Stimulated activated naive B cell treated with anti-CD40 and anti-IgM and Interleukin-4, amounts not matched to agents 10 μg/mL and 1 μg/mL and 100 μg/mL, for 72 hours (primary cell): ENCODE measurements at places on chromosomes 1 and 21.

GRCh38 chr1:56507925-56508522 lies 71.3 kb downstream of the PLPP3 start:
- no peak for DNase-seq

GRCh38 chr1:233240829-233241682 lies 54.5 kb downstream of the PCNX2 start:
- peak; percentile 8 for DNase-seq

GRCh38 chr1:235857756-235858155 lies 8.9 kb downstream of the LYST start:
- no peak for DNase-seq

- DNase-seq: no peak
These were observed 8.4 kb upstream of the PGBD2 start for GRCh38 chr1:248897412-248898337.

DNA sequence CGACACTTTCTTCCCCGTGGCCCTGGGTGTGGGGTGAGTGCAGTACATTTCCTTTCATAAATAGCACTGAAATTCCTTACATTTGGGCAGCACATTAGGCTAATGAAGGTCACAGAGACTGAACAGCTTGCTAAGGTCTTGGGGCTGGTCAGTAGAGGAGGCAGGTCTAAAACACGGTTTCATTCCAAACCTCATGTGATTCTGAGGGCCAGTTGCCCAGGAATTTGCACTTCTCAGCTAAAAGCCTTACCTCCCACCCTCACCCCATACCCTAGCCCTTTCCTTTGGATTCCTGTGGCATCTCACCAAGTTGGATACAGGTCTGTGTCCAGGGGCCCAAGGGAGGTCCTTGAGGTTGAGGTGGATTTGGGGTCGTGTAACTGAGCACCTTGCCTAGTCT lies 147.8 kb upstream of the CD34 start:
- DNase-seq: no peak

DNA sequence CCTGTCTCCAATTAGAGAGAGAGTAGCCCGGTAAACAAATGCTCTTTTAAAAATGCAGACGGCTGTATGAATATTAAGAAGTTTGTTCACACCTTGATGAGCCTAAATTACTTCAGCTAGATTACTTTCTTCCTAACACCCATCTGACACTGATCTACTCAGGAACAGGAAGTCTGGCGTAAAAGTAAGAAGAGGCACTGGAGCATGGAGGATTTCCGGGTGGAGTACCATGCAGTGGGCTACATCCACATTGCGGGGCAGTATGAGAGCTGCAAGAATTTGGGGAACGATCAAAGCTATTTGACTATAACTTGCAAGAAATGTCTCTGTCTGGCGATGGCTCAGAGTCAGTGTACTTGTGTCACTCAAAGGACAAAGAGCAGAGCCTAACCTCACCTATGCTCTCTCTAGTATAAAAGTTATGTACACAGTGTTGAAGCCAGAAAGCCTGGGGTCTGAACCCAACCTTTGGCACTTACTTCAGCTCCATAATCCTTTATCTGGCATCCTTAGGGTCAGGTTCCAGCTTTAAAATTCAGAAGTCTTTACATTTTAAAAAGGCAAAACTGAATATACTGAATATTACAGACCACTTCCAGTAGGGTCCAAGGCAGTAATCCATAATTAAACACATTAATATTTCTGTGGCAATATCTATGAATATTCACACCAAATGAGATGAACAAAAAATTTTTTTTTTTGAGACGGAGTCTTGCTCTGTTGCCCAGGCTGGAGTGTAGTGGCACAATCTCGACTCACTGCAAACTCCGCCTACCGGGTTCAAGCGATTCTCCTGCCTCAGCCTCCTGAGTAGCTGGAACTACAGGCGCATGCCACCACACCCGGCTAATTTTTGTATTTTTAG lies 7.9 kb upstream of the GNPAT start:
- DNase-seq: no peak

- no peak for DNase-seq
These were observed 14.7 kb upstream of the CFAP126 start for GRCh38 chr1:161382214-161383019.

DNA sequence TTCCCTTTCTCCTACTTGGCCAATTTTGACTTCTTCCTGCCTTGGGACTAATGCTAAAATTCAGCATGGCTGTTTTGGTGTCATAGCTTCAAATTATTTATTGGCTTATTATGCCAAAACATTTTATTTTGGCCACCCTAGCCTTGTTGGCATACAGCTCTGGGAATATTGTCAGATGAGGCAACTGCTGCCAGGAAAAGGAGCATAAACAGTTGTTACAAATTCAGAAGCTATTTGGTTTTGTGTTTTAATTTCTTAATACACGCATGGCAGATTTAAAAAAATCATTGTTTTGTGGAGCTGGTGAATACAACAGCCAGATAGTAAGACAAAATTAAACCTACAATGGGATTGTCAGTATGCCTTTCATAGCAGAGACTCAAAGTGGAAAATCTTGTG lies 66.8 kb upstream of the BCL10 start:
- DNase-seq: no peak

- no peak for DNase-seq
These were observed 37.1 kb upstream of the CLSTN1 start for GRCh38 chr1:9860887-9861286.

GRCh38 chr1:221494670-221495069 lies 247.2 kb downstream of the DUSP10 start:
- no peak for DNase-seq

DNA sequence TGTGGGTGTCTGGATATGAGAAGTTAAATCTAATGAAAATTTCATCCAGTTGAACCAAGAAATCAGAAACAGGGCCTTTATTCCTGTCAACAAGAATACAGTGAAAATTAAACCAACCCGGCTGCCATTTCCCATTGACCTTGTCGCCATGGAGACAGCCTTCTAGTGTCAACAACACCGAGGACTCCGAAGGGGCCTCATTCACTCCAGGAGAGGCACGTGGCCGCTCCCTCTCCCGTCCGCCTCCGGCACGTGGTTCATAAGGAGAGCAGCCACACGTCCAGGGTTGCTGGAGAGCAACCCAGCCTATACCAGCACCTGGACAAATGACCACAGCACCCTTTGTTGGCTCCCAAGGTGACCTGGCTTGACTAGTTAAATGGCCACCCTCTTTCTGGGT lies 120.3 kb upstream of the VAMP3 start:
- DNase-seq: no peak

DNA sequence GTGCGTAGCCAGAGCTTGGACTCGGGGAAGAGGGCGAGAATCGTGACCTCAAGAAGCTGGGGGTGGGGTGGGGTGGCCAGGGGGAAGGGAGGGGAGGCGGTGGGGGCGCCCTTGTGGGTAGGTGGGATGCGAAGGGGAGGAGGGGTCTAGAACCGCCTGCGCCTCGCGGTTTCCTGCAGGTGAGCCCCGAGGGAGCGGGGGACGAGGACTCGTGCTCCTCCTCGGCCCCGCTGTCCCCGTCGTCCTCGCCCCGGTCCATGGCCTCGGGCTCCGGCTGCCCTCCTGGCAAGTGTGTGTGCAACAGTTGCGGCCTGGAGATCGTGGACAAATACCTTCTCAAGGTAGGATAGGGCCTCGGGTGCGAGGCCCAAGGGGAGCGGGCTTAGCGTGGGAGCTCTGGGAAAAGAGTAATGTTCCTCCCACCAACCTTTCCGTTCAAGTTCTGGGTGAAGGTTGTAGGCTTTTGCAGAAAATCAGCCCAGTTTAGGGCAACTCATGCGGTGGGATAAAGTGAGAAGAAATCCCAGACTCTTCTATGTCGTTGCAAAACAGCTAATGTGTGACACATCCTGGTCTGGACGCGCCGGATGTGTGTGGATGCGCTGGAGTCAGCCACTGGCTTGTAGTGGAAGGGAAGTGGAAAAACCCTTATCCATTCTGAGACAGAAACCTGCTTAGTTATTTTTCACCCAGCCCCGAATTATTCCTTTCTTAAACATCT lies 2.9 kb downstream of the LHX8 start:
- DNase-seq: no peak

GRCh38 chr1:210722410-210723081 lies 393.8 kb downstream of the HHAT start:
- no peak for DNase-seq

DNA sequence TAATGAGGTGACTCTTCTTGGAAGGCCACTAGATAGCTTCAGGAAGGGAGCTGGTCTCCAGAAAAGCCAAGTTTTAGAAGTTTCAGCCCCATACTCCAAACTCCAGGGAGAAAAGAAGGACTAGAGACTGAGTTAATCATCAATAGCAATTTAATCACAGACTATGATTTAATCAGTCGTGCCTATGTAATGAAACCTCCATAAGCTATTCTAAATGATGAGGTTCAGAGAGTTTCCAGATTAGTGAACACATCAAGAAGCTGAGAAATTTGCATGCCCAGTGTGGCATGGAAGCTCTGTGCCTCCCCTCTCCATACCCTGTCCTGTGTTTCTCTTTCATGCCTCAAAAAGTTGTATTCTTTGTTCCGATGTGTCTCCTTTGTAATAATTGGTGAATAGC lies 49.2 kb upstream of the CCDC190 start:
- DNase-seq: no peak

DNA sequence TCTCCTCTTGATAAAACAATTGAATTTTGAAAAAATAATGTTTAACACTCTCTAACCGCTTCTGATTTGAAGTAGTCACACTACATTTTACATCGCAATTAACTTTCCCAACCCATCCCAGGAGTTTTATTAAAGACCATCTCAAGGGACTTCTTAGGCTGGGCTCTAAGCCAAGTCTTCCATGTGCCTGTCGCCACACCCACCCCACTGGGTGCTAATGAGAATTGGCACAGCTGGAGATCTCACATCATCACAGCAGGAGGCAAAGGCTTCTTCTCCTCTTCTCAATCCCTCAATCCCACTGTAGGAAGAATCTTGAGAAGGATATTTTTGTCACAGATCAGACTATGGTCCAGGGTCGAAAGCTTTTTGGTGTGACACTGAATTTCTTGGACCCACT lies 328.9 kb downstream of the NUF2 start:
- no peak for DNase-seq

DNA sequence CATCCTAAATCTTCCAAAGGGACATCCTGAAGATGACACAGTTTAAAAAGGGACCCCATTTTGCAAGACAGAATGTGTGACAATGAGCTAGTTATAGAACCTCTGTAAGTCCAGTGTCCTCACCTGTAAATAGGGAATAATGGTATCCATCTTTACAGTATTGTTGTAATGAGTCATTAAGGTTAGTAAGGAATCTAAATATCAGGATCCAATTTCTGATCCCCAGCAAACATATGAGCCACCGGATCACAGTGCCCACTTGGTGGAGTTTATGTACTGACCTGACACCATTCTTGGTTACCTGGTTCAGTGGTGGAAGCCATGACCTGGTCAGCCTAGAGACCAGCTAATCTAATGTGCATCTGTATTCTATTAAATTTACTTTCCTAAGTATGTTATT lies 47.9 kb upstream of the TSPAN2 start:
- DNase-seq: no peak

DNA sequence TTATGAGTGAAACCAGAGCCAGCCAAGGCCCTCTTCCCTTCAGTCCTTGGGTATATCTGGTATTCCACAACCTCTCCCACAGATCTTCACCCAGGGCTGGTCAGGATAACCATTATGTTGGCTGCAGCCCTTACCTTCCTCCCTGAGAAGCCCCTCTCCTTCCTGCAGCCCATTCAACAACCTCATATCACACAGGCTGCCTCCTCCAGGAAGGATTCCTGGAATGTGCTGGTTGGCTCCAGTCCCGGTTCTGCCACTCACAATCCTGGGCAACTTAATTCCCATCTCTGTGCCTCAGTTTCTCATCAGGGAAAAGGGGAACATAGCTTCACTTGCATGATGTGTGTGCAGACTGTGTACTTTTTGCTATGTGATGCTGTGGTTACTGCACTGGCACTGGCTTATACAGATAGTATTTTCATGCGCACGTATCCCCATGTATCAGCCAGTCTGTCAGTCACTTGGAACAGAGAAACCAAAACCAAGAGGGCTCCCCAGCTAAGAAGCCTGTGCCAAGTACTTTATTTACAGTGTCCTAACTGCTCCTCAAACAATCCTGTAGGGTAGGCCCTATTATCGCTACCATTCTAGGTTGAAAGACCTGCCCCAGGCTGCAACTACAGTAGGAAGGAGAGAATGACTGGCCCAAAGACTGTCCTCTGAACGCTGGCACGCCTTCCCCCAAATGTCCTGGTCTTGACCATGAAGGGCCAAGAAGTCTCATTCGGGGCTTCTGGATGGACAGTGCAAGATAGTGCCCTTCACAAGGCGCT lies 39.9 kb upstream of the PPP1R15B start:
- no peak for DNase-seq

GRCh38 chr21:14675774-14676530 lies 129.8 kb upstream of the SAMSN1 start:
- DNase-seq: no peak

- DNase-seq: no peak
These were observed 28.9 kb downstream of the CNST start for GRCh38 chr1:246595146-246595545.

DNA sequence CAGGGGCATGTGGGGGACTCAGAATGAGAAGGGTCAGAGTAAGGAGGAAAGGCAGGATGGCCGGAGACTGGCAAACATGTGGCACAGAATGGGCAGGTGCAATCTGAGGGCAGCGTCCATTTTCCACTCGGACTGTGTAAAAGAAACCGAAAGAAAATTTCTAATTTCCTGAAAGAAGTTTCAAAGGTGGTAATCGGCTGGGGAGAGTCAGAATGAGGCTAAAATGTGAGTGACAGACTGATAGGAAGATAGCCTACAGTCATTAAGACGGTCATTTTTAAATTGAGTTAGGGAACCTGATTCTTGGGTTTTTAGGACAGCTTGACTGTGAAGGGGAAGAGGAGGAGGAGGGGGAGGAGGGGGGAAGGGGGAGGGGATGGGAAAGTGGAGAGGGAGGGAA lies 23.6 kb downstream of the COA6 start:
- no peak for DNase-seq

DNA sequence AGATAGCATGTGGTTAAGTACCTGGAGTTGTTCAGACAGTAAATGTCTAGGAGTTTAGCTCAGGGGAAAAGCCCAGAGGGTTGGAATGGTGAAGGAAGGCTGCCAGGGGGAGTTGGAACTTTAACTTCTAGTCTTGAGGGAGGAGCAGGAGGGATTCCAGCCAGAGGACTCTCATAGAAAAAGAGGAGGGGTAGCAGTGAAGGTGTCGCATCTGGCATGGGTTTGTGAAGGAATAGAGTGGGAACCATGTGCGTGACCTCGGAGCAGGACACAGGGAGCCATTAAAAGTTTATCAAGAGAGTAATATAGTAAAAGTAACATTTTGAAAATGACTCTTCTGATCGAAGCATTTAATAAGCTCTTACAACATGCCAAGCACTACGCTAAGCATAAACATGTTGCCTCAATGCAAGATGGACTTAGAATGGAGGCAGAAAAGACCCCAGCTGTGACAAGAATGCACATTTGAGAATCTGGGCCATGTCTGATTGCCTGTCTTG lies 632.4 kb upstream of the CAMK1G start:
- DNase-seq: no peak

- no peak for DNase-seq
These were observed 121.5 kb downstream of the CLIC6 start for GRCh38 chr21:34790341-34790740.
